NCI-H1930 (cell line): ENCODE measurements at places on chromosomes 3 and 15.

- DNase-seq = no peak
Observed at GRCh38 chr3:71873093-71873611, 88.2 kb upstream of the PROK2 start.

DNA sequence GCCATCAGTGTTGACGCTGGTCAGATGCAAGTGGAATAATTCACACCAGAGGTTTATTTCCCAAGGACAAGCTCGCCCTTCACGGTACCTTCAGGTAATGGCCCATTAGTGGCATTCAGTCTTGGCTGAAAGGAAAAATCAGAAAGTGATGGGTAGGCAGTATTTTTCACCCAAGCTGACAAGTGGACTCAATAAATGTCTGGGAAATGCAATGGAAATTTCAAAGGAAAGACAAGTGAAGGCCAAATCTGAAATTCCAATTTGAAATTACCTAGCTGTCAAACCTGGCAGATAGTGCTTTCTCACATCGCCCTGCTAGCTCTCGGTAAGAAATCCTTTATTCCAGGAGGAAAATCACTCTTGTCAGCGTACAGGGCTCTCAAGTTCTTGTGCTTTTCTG, 413.5 kb downstream of the OCA2 start:
- DNase-seq = no peak

- DNase-seq = no peak
Observed at GRCh38 chr3:68206524-68207117, 552.2 kb upstream of the SUCLG2 start.

- no peak for DNase-seq
Observed at GRCh38 chr3:117914540-117915100, 1120.0 kb downstream of the IGSF11 start.

DNA sequence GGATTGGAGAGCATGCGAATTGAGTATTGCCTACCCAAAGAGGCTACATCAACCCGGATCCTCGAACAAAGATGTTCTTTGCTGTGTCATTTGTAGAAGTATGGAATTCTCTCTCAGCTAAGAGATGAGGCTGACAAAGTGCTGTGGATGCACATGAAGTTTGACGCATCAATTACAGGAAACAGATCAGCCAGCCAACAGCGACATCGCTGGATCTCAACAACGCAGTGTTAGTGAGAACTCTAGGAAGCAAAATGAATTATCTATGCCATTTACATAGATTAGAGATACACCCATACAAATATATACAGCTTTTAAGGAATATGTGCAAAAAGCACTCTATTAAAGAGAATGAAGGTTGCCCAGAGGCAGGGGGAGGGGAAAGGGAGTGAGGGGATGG, 160.6 kb upstream of the RGMA start:
- DNase-seq = no peak

DNA sequence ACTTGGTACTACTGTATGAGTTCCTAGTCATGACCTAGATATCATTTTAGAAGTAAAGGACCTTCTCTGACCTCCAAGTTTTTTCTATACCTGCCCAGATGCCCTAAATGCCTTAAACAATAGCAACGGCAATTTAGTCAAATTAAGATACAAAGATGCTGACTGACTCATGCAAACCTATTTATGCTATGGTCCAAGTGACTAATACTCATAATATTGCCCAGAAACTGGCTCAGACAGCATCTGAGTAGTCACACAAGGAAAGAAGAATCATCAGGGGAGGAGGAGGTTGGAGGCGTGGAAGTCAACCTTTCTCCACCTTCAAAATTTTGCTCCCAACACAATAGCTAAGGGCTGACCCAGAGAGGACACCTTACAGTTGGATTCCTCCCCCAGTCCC, 6.8 kb downstream of the FYCO1 start:
- DNase-seq = no peak

GRCh38 chr3:184603151-184604030, 41.8 kb downstream of the EPHB3 start:
- DNase-seq = no peak

DNA sequence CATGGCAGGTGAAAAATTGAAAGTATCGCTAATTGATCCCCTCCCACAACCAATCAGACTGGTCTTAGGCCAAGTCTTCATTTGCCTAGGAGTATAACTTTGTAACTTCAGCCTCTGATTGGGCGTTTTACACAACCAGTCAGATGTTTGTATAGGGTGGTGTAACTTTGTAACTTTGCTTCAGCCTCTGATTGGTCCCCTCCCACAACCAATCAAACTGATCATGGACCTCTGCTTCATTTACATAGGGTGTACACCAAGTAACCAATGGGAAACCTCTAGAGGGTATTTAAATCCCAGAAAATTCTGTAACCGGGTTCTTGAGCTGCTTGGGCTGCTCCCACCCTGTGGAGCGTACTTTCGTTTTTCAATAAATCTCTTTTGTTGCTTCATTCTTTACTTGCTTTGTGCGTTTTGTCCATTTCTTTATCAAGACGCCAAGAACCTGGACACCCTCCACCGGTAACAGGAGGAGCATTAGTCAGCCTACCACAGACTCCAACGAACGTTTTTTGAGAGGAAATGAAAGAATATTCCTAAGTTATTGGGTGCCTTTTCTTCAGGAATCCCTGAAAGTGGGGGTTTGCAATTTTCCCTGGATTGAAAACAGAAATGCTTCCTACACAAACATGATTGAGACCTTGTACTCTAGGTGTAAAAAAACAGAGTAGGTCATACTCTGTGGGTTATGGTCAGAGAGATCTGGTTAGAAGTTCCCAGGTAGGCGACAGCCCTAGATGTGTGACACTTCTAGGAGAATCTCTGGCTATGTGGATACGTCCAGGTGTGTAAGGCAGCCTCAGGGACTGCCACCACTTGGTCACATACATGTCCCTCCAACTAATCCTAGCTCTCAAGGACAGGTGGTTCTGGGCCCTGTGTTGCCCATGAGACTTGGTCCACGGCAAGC, 5.5 kb upstream of the SACM1L start:
- no peak for DNase-seq
